Left renal pelvis (tissue), 4 donors: ENCODE measurements at places on chromosomes 3 and 15.

DNA sequence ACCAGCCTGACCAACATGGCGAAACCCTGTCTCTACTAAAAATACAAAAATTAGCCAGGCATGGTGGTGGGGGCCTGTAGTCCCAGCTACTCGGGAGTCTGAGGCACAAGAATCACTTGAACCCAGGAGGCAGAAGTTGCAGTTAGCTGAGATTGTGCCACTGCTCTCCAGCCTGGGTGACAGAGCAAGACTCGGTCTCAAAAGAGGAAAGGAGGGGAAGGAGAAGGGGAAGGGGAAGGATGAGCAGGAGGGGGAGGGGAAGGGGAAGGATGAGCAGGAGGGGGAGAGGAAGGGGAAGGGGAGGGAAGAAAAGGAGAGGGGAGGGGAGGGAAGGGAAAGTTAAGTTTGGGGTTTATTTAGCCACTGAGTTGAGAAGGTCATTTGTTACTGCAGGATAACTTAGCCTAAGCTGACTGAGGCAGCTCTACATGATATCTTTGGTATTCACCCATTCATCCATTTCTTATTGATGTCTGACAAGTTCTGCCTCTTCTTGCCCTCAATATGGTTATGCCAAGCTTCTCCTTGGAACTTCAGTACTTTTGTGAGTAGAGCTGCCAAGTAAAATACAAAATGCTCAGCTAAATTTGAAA is 15.9 kb upstream of the ABHD2 start:
- DNase-seq: no peak

GRCh38 chr3:43539321-43539720 is 82.5 kb downstream of the ANO10 start:
- DNase-seq: no peak

- no peak for DNase-seq
These were observed 51.5 kb upstream of the NANOGP8 start for GRCh38 chr15:35136321-35137189.

DNA sequence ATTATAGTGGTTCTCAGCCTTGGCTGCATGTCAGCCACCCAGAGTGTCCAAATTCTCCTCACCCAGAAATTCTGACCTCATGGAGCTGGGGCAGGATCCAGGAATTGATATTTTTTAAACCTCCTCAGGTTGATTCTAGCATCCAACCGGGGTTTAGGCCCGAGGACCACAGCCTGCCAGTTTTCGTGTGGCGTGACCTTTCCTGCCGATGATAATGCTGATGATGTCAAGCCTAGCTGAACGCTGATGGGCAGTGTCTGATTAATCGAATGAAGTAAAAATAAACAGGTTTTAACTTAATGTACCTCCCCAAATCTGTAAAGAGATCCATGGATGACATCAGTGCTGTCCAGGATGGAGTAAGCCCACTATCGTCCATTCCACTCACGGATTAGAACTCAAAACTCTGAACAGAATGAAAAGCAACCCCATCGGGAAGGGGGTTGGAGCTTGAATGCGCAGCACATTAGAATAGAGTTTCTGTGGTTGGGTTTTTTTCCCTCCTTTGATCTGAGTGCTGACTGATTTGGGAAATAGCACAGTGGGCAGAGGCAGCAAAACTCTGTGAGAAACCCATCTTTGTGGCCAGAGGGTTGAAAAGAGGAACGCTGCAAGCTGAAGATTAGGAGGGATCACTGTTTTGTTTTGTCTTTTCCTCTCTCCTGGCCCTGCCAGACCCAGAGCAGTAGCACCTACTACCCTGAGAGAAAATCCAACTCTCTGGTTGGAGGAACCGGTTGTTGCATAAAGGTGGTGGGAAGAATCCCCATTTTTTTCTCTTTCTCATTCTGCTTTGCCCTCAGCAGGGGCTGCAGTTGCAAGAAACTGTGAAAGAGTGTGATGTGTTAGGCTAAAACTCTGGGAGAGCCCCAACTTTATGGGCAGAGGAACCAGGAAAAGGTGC is 153.9 kb downstream of the APBA2 start:
- no peak for DNase-seq

DNA sequence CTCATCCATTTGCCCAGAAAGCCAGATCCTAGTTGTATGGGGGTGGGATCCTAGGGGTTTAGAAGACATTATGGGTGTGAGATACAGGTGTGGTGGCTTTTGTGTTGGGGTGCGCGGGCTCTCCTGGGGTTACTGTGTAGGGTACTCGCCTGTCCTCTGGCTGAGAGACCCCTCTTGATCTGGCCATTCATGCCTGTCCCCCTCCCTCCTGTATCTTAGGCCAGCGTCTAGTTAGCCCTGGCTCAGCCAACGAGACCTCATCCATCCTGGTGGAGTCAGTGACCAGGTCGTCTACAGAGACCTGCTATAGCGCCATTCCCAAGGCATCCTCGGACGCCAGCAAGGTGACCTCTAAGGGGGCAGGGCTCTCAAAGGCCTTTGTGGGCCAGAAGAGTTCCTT is 41.4 kb downstream of the DNASE1L3 start:
- no peak for DNase-seq

DNA sequence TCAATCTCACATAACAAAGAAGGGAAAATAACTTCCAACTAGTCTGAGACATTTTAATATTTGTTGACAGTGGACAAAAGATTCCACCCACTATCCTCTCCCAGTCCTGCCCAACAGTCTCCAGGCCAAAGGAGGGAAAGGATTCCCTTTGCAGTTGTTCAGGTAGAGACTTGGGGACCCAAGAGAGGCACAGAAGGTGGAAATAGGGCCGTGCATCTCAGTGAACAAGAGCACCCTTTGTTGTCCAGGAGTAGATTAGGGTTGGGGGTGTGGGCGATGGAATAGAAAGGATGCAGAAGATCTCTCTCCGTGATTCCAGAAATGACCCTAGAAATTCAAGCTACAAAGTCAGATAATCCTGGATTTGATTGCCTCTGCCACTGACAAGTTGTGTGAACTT is 44.8 kb upstream of the TRA2B start:
- no peak for DNase-seq

- no peak for DNase-seq
These were observed 42.6 kb downstream of the PXK start for GRCh38 chr3:58375254-58375653.

GRCh38 chr3:190076601-190077394 is 43.9 kb downstream of the P3H2 start:
- no peak for DNase-seq
